Effector memory CD8-positive, alpha-beta T cell (primary cell): ENCODE measurements at places on chromosomes 7 and 10.

GRCh38 chr7:148803094-148803493 lies 81.0 kb downstream of the EZH2 start:
- DNase-seq = no peak

GRCh38 chr7:12117170-12117569 lies 93.9 kb upstream of the TMEM106B start:
- DNase-seq = no peak

DNA sequence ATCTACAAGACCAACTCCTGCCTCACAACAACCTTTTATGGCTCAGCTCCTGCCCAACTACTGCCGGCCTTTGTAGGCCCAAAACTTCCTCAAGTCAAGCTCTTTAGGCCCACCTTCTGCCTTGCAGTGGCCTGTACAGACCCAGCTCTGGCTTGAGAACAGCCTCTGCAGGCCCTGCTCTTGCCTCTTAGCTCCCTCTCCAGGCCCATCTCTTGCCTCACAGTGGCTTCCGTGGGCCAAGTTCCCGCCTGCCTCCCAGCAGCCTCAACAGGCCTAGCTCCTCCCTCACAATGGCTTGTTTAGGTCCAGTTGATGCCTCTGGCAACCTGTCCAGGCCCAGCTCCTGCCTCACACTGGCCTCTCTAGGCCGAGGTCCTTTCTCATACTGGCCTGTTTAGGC lies 32.4 kb upstream of the VKORC1L1 start:
- DNase-seq = no peak

DNA sequence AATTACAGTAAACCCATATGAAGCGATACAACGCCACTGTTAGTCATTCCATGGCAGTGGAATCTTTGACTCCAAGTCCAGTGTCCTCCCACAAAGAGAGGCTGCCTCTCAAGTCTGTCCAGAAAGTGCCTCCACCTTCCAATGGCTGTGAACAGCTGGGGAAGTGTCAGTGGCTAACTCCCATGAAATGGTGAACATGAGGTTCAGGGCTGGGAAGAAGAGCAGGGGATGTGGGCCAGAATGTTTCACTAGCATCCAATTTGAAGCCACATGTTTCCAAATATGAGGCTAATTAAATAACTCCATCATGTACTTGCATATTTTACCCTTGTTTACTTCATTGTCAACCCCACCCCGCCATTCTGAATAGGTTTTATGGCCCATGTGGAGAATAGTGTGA lies 53.1 kb upstream of the CHST15 start:
- no peak for DNase-seq

- DNase-seq = no peak
These were observed 11.8 kb downstream of the CTBP2 start for GRCh38 chr10:125148528-125148927.

DNA sequence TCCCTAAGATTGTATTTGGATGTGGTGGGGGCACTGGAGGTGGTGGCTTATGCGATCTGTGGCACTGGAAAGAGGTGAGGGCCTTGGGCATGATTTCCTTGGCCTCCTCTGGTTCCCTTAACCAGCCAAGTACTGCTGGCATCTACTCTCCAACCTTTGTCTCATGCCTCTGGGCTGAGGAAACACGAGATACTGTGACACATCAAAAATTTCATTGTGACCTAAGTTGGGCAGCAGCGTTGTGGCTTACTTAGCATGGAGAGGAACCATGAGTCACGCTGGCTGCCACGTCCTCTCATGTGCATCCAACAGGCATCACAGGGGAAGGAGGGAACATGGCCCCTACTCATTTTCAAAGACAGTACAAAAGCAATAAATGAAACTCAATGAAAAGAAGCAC lies 29.7 kb upstream of the GSDME start:
- DNase-seq = no peak

DNA sequence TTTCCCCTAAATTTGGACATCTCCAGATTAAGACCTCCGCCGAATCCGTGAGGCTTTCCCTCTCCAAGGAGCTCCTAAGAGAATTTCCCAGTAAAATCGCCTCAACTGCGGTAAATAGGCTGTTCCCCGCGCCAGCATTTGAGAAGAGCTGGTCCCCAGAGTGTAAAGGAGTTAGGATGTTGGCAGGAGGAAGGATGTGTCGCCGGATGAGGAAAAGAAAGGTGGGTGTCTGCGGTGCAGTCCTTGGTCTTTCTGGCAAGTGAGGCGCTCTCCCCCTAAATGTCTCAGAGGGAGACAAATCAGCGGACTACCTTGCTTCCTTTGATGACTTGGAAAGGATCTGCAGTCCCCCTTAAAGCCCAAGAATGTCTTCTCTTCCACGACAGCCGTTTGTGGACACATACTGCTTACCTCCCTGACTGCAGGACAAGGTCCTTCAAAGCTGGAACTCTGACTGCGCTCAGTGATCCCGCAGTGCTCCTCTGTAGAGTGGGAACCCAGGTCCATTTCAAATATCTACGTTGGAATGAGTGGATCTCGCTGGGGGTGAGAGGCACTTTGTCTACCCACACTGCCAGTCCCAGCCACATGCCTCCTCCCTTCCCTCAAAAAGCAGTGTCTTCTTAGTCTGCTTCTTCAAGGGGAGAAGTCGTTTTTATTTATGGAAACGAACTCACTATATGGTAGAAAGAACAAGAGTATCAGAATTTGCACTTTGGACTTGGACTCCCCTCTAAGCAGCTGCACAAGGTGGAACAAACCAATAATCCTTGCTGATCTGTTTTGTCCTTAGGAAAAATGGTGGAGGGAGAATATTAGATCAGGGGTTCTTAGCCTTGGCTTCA lies 1.1 kb upstream of the DLG5 start:
- DNase-seq = no peak

- DNase-seq = no peak
These were observed 164.0 kb downstream of the FANK1 start for GRCh38 chr10:126060261-126060931.

- DNase-seq = no peak
These were observed 589.9 kb upstream of the TEX47 start for GRCh38 chr7:89385411-89385810.

DNA sequence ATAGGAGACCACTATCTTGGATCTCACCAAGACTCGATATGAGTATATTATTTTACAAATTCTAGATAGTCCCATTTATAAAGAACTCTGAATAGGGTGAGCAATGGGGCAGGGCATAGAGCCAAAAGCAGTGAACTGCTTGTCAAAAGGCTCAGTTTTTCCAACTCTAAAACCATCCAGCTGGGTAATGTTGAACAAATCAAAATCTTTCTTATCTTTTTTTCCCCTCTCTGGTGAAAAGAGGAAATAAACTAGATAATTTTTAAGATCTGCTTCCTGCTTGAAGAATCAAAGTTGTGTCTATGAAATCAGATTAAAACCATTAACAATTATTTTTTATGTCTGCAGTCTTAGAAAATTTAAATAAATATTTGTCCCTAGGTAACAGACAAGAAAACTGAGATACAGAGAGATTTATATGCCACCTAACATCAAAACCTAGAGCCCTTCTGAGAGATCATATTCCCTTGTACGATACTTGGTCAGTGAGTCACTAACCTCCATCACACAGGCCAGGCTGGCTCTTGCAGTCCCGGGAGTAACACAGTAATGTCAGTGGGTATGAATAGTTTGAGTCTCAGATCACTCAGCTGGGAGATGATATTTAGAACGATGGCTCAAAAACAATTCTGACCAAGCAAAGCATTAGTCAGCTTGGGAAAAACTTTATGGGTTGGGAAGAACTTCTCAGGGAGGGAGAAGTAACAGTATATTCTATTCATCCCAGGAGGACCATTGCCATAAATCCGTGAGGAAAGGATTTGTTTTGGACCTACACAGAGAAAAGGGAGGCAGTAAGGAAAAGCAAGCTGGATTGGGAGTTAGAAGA lies 178.8 kb downstream of the REEP3 start:
- DNase-seq = no peak

GRCh38 chr10:70917226-70917625 lies 28.9 kb upstream of the PCBD1 start:
- no peak for DNase-seq

DNA sequence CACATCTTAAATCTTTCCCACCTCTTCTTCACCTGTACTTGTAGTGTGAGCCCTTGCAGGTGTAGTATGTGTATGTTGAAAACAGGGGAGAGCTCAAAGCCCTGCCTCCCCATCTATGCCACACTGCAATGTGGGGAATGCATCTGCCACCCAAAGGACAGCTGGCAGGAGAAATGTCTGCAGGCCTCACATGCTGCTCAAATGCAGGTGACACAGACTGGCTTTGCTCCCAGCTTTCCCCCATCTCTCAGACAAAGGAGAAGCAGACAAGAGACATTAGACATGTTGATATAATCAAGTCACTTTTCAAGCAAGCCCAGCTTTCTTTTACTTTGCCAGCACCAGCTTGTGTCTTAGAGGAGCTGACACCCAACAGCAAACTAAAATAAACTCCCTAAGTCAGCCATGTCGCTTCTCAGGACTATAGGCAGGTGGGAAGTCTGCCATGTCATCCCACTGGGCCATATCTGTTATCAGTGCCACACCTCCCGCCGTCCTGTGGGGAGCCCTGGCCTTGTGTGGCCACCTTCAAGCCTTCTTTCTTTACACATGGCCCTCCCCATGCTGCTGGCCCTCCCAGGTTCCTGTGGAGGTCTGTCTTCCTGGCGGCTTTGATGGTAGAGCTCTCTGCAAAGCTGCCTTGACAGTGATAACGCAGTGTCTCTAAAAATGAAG lies 102.1 kb downstream of the CXCL12 start:
- no peak for DNase-seq

- DNase-seq = no peak
These were observed 84.5 kb downstream of the CUX1 start for GRCh38 chr7:101901661-101902491.

GRCh38 chr10:127447197-127447596 lies 101.9 kb upstream of the NPS start:
- no peak for DNase-seq

DNA sequence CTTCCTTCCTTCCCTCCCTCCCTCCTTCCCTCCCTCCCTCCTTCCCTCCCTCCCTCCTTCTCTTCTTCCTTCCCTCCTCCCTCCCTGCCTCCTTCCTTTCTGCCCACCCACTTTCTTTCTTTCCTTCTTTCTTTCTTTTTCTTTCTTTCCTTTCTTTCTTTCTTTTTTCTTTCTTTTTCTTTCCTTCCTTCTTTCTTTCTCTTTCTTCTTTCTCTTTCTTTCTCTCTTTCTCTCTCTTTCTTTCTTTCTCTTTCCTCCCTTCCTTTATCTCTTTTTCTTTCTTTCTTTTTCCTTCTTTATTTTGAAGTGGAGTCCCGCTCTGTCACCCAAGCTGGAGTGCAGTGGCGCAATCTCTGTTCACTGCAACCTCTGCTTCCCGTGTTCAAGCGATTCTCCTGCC lies 33.7 kb upstream of the GTF2IRD1 start:
- DNase-seq = no peak
